ENCODE measurements at places on chromosomes 11 and 22.

DNA sequence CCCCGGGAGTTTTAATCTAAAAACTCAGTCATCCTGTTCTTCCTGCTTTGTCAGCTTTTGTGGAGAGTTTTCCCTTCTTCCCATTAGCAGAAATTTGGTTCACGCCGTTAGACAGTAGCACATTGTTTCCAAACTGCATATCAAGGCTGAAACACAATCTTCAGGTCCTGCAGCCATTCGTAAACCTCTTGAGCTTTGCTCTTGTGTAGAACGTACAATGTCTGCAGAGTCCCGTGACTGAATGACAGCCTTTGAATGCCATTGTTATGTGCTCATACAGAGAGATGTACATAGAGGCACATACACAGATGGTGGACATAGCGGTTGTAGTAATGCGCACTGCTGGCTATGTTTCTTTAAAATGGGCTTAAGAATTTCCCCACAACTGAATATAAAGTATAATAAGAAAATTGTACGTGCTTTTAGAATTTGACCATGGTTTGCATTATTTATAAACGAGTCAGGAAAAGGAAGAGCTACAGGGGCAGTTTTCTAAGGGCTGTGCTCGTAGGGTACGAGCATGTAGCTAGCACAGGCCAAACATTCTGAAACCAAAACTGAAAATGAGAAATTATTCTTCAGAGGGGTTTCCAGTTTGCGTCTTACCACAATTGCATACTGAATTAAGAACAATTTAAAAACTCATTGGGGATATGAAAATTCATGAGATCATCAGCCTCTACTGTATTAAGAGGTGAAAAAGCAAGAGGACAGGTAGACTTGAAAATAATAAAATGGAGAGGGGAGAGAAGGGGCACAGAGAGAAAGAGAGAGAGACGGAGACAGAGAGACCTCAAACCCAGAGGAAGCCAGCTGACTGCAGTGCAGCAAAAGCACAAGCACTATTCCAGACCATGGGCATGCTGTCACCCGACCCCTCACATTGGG, 310.1 kb downstream of the CADM1 start:
- no peak for DNase-seq

DNA sequence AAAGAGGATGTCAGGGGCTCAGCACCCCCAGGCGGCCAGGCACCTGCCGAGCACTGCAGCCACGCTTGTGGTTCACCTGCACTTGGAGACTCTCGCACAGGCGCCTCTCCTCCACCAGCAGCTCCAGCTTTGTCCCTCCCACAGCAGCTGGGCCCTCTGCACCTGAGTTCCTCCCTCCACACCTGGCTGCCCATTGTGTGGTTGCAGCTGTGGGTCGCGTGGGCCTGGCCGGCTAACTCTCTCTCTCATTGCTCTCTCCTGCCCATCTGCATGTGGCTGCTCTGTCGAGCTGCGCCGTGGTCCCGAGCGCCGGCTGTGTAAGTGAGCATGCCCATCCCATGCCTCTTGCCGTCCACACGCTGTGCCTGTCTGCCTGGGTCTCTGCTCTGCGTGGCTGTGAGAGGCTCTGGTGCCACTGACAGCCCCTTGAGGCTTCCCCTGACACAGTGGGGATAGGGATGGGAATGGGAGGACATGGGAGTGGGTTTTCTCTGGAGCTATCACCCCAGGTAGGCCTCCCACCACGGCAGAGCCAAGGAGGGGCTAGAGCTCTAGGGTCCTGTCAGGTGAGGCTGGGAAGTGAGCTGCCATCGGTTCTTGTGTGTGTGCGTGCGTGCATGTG, 8.5 kb upstream of the ACR start:
- DNase-seq, result no peak

DNA sequence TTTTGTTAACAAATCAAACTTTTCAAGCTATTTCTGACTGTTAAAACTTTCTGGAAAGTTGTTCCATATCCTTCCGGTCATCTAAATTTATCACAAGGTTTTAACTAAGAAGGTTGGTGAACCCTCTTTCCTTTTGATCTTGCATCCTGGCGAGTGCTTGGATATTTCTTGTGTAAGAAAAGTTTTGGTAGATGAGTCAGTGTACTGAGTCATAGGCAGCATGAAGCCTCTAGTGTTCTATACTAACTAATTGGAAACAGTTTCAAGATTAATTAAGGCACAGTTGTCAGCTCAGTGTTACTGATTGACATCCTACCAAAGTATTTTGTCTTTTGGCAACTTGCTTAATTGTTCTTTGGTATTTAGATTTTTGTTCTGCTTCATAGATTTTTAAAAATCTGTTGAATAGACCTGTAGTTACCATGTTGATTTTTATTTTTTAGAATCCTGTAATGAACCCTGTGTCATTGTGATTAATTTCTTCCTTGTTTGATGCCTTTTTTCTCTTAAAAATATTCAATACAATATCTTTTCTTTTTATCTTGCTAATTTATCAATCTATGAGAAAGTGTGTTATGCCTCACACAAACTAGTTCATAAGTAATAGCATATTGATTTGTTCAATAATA, 38.0 kb downstream of the METTL15 start:
- no peak for DNase-seq

GRCh38 chr11:75398906-75399305, 412 bp upstream of the RPS3 start:
- no peak for DNase-seq

GRCh38 chr11:66884443-66884842, 27.6 kb downstream of the LRFN4 start:
- DNase-seq, result no peak

DNA sequence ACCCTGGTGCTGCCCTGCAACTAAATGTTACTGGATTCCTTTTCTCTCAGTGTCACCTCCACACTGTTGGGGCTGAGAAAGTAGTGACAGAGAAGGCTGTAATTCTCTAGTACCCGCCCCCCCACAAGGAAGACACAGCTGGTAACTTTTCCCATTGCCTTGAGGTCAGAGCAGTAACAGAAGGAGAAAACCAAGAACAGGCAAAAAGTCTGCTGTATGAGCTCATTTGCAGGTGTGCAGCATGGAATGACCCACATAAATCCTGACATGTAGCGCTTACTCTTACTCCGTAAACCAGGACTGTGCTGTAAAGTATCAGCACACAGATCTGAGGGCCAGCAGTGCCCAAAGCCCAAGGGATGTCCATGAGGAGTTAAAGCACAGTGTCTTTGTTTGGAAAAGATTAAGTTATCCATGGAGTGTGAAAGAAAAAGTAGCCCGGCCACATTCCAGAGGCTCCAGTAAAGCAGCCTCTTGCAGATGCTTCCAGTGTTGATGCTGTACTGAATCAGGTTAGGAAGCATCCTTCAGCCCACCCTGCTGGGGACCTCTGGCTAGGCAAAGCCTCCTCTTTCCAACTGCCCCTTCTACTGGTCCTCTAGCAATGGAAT, 120.7 kb downstream of the PLEKHA7 start:
- DNase-seq, result no peak

DNA sequence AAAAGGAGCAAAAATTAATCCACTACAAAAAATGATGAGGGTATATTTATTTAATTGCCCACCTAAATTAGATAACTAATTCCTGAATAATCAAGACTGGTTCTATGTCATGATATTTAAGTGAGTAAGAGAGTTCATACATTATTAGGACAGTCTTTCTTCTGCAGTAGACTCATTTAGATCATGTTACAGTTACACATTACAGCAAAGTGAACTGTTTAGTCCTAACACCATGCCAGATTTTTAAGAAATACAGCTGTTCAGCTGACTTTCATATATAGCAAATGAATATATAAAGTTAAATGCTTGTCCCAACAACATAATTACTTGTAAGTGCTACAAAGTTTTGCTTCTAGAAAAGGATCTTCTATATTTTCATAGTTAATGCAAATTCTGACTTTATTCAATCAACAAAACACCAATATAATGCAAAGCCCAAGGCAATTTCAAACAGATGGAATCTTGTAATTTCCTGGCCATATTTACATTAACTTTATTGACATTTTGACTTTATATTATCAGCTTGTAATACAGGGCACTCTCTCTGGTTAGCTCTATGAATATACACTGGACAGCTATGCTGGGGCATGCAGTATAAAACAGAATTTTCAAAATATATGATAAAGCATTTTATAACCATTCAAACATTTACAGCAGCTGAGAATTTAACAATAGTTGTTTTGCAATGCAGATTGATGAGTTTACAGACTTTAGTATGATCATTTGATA, 45.7 kb upstream of the TP53AIP1 start:
- DNase-seq, result no peak

DNA sequence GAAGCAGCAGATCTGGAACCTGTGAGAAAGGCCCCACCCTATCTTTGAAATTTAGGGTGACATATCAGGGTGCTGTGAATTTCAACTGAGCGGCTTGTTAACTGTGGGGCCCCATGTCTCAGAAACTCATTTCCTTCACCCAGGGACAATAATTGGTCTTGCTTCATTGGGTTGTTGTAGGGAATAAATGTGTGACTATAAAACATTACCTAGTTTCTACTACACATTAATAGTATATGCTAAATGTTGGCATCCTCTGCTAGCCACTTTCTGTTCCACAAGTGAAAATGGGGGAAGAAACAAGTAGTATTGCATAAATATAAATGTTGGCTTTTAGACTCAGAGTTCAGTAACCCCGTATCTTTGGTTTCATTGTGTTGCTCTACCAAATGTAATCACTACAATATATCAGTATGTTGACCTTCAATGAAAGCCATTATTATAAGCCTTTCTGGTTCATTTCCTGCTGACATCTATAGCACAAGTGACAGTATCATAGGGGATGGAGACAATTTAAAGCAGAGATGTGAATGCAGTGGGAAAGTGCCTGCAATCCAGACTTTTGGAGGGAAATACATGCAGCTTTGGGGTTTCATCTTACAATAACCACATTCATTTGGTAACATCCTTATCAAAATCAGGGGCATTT, 905.5 kb upstream of the RAG2 start:
- no peak for DNase-seq

GRCh38 chr11:126772267-126772666, 228.3 kb downstream of the KIRREL3 start:
- no peak for DNase-seq

- DNase-seq, result no peak
These were observed 1.7 kb upstream of the TSSC4 start for GRCh38 chr11:2398664-2399355.

DNA sequence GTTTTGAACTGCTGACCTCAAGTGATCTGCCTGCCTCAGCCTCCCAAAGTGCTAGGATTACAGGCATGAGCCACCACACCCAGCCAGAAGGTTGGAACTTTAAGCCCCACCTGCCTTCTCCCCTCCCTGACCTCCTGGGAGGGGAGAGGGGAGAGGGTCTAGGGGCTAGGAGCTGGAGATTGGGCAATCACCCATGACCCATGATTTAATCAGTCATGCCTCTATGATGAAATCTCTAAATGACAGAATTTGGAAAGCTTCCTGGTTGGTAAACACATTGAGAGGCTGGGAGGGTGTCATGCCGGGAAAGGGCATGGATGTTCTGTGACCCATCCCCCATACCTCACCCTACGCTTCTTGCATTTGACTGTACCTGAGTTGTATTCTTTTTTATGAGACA, 17.1 kb upstream of the TFIP11 start:
- DNase-seq, result no peak

DNA sequence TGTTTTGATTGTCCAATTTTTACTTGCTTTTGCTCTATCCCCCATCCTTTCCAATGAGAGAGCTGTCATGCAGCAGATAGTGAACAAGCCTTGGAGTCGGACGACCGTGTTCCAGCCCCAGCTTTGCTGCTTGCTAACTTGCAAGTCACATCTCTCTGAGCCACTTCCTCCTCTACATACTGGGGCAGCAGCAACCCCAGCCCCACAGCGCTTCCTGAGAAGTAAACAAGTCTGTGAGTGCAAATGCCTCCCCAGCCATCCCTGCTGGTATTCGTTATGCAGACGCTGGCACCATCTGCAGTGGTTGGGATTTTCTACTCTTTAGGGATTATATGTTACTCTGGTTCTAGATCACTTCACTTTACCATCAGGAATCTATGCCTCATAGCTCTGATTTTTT, 35.0 kb downstream of the TPBGL start:
- no peak for DNase-seq

DNA sequence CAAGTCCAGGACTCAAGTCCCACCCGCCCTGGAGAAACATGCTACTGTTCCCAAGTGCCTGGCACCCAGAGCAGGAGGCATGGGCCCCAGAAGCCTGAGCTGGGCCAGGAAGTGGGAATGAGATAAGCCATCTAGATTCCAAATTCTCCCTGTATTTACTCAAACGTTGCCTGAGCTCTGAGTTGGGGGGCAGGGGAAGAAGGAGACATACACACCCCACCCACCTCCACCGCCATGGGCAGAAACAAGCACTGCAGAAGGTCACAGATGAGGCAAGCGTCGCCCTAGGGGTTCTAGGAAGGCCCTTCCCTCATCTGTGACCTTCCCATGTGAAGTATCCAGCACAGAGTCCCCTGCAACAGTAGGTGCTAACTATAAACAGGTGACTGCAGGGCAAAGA, 54.0 kb downstream of the PLEKHA7 start:
- DNase-seq, result no peak

GRCh38 chr11:77063861-77064260, 2.9 kb upstream of the CAPN5 start:
- no peak for DNase-seq

- DNase-seq, result no peak
These were observed 71.6 kb downstream of the SBF2 start for GRCh38 chr11:10222399-10222798.

GRCh38 chr11:115591380-115591779, 87.2 kb upstream of the CADM1 start:
- no peak for DNase-seq

DNA sequence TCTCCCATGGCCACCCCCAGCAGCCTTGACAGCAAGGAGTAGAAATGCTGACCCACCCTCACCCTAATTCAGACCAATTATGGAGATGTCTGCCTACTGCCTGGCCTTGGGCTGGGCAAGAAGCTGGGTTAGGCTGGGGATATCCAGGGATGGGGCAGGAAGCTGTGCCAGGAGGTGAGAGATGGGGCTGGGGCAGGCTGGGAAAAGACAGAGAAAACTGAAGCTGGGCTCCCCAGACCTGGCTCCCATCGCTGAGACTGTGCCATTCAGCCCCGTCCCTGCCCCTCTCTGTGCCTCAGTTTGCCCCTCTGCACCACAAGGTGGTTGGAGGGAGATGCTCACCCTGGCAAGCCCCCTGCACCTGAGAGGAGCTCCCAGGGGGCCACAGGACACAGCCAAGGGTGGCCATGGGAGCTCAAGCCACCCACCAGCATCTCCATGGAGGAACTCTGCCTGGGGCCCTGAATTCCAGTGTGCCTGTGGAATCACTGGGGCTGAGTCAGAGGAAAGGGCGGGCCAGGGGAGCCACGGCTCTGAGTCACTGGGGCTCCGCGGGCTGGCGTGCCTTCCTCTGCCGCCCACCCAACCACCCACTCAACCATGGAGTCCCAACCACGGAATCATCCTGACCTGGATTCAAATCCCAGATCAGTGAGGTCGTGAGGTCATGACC, 6.0 kb upstream of the CARD10 start:
- no peak for DNase-seq

DNA sequence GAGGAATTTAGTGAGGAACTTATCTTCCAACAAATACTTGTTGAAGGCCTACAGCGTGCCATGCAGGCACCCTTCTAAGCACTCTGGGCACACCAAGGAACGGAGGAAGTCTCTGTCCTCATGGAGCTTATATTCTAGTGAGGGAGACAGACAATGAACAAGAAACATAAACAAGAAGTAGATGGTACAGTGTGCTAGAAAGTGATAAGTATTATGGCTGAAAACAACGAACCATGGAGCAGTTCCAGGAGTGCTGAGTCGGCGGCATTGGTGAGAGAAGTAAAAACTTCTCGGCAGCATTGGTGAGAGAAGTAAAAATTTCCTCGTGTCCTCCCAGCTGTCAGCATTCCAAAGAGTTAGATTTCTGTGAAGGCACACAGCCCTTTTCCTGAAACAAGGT, 53.2 kb downstream of the FAM76B start:
- no peak for DNase-seq

GRCh38 chr11:10504490-10504889, 36.5 kb downstream of the RNF141 start:
- no peak for DNase-seq
